ENCODE measurements at places on chromosomes 13 and 19.
A peak's percentile ranks its signal among the peaks of the same experiment; 100 is the strongest.

DNA sequence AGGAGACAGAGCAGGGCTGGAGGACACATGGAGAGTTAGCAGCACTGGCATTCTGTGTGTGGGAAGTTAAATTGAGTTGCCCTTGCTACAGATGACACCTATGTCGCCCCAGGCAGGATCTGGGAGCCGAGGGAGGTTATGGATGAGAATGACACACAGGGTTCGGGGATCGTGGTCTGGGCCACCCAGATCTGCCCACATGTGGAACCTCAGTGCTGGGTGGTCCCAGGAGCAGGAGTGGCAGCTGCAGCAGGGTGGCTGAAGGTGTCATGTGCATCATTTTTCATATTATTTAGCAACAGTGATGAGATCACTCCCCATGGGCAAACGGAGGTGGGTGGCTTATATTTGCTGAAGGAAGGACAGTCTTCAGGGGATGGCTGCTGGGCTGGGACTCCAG is 3.2 kb downstream of the IL17D start:
- DNase-seq, result no peak

- peak; percentile 87 for DNase-seq
Observed at GRCh38 chr19:45103508-45104319, 10.7 kb downstream of the PPP1R37 start.

GRCh38 chr19:38019396-38019724 is 112.4 kb downstream of the SIPA1L3 start:
- DNase-seq, result no peak

GRCh38 chr19:40232479-40232878 is 6.0 kb upstream of the CCNP start:
- no peak for DNase-seq

DNA sequence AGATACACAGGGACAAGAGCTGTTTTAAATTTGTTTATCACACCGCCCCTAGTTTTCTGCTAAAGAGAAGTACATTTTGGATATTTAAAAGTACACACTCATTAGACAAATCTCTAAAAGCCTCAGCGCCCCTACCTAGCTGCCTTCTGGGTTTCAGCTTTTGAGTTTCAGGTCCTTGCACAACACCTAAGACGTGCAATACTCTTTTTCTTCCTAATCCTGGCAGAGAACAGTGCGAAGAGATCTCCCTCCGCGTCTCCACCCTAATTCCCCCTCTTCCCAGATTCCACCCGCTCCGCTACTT is 421 bp upstream of the KLF5 start:
- DNase-seq, result no peak

GRCh38 chr13:22839603-22840530 is 340.9 kb upstream of the SGCG start:
- no peak for DNase-seq

DNA sequence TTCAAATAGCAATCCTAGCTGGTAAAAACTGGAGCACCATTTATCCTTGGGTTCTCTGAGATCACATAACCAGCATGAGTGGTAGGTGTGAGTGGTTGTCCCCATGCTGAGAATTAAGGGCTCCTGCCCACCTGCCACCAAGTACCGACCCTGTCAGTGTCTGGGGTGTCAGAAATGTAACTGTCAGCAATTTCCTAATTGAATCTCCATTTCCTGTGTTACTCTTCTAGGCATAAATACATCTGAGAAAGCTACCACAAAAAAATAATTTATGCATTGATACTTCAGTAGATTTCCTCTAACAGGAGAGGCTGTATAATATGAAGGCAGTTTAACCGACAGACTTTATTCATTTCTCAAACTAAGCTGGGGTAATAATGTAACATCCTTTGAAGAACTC is 25.1 kb downstream of the CPB2 start:
- DNase-seq, result no peak

DNA sequence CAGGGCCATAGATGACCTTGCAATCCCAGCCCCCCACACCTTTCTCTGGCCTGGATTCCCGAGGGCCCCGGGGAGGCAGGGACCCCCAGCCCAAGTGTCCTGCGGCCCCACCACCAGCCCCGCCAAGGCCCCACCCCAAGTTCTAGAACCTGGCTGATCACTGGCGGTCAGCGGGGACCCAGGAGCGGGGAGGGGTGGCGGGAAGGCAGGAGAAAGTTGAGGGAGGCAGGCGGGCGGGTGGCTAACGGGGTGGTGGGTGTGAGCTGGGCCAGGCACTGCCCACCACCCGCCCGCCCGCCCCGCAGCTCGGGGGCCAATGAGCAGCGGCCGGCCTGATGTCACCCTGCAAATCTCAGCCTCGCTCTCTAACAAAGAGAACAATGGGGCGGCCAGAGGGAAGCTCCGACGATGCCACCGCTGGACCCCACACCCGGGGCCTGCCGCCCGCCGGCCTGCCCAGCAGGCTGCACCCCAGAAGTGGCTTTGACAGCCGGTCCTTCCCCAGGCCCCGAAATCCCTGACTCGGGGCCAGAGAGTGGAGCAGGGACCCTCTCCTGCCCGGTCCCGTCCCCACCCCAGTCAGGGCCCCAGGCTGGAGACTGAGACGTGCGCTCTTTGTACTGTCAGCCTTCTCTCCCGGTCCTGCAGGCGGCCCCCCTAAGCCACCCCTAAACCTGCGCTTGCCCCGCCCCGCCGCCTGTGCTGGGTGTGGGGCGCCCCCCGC is 1.6 kb downstream of the MEX3D start:
- DNase-seq, result peak; percentile 48

- no peak for DNase-seq
Observed at GRCh38 chr19:52007451-52007805, 583 bp downstream of the ZNF615 start.

DNA sequence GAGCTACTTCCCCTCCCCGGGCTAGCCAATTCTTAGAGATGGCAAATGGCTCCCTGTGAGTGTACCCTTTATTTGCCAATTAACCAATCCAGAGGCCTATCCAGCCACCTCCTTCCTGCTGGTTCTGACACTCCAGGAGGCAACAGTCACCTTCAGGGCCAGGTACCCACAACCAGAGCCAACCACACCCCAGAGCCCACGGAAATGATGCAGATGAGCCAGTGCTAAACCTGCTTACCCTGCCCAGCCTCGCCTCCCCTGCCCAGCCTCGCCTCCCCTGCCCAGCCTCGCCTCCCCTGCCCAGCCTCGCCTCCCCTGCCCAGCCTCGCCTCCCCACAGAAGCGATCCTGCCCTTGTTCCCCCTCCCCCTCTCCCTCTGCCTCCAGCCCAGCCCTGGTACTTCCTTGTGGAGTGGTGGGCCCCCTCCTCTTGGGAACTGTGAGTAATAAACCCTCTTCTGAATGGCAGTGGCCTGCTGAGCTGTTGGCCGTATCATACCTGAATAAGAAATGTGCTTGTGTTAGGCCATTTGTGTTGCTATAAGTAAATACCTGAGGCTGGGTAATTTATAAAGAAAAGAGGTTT is 173.8 kb upstream of the RNF113B start:
- no peak for DNase-seq

GRCh38 chr19:37467608-37468090 is 405 bp upstream of the ZNF569 start:
- no peak for DNase-seq

DNA sequence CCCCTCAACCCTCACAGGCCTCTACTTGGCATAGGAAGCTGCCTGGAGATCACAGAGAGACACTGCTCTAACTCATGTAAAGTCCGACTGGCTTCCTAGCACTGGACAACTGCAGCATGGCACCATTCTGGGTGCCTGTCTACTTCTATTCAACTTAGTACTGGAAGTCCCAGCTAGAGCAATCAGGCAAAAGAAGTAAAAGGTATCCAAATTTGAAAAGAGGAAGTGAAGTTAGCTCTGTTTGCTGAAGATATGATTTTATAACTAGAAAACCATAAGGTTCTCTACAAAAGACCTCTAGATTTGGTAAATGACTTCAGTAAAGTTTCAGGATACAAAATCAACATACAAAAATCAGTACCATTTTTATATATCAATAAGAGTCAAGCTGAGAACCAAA is 1017.6 kb downstream of the PCDH9 start:
- no peak for DNase-seq

- DNase-seq, result no peak
Observed at GRCh38 chr19:14019100-14019499, 8.8 kb upstream of the RLN3 start.

- no peak for DNase-seq
Observed at GRCh38 chr13:49304356-49304755, 56.6 kb downstream of the CDADC1 start.

DNA sequence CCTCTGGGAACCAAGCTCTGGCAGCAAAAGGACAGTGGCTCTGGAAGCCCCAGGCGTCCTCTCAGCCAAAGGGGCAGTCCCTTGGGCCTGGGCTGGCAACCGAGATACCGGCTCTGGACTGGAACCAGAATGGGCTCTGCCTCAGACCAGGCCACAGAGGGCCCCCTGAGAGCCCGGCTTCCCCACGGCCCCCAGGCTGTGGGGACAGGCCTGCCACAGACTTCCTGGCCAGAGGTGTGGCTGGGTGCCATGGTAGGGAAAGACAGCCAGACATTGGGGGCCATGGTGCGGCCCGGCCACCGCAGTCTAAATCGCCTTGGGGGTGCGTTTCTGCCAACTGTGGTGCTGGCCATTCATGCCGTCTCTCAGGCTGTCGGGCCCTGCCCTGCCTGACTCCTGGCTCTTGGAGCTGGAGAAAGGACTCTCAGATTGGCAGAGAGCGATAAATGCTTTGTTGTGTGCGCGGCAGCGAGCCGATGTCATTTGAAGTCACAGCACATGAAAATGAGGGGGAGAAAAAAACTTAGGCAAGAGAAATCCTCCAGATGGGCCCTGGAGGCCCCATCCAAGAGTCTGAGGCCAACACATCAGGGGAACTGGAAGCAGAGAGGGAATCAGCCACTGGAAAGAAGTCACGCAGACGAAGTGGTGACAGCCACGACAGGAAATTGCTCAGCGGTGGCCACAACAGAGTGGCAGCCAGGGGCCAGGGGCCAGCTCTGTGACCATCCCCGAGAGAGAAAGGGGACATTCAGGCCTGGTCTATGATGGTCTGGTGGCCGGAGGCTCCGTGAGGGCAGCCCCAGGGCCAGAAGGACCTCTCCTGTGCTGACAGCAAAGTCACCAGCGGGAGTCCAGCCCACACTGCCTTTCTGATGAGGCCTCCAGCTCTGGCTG is 26.5 kb downstream of the SH3GL1 start:
- no peak for DNase-seq

DNA sequence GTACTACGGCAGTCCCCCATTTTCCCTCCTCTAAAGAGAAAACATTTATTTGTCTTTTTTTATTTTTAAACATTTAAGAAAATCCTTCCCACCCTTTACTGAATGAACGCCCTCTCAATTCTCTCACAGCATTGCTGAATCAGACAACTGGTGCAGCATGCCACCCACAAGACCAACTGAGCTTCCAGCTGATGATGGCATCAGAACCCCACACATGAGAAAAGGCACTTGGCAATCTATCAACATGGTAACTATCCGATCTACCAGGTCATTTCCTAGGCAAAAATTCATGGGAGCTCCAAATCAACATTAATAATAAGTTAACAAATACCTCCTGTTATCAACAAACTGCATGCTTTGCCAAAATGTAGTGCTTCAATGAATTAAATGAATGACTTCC is 43.1 kb downstream of the LHFPL6 start:
- no peak for DNase-seq

DNA sequence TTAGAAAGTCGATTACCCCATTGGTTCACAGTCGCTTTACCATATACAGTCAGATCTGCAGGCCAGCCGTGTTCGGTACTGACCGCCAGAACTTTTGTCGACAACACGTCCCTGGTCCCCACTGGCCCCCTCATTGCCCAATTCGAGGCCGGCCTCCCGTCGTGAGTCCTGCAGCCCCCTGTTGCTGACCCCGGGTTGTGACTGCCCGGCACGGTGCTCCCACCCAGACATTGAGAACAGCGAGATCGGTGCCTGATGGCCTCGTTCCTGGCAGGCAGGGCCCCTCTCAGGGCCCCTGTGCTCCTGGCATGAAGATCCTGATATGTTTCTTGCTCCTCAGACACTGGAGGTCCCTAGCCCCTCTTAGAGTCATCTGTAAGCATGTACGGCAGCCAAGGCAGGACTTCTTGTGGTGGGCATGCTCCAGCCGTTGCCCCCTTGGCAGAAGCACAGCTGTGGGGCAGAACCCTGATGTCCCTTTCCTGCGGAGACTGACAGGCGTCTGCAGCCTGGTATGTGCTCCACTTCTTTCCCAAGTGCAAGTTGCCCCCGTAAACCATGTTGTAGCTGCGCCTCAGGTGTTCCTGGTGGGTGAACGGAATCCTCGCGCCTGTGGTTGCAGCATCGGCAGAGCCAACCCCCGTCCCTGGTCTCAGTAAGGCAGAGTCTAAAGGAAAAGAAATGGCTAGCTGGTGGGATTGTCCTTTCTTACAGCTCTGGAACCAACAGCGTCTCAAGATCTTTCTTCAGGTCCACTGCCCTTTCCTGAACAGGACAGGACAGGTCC is 123.2 kb upstream of the SPACA7 start:
- no peak for DNase-seq

DNA sequence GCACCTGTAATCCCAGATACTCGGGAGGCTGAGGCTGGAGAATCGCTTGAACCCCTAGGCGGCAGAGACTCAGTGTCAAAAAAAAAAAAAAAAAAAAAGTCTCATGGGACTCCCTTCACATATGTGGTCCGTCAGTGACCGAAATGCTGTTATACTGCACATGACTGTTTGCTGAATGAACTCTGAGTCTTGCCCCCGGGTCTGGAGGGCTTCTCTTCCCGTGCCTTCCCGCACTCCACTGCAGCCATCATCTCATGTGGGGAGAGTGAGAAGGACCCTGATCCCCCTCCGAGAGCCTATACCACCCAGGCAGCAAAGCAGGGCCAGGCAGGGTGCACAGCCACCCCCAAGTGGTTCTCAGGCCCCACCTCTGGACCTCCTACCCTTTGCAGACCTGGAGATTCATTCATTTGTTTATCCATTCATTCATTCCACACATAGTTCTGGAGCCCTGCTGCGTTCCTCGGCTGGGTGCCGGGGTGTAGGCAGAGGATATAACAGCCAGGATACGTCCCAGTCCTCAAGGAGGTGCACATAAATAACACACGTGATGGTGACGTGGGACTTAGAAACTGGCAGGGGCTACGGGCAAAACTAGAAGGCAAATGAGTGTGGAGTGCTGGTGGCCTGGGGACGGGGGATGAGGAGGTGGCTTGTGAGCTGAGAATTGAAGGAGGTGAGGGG is 14.2 kb downstream of the NDUFA11 start:
- no peak for DNase-seq

GRCh38 chr13:112903071-112903577 is 65.9 kb upstream of the MCF2L start:
- no peak for DNase-seq

DNA sequence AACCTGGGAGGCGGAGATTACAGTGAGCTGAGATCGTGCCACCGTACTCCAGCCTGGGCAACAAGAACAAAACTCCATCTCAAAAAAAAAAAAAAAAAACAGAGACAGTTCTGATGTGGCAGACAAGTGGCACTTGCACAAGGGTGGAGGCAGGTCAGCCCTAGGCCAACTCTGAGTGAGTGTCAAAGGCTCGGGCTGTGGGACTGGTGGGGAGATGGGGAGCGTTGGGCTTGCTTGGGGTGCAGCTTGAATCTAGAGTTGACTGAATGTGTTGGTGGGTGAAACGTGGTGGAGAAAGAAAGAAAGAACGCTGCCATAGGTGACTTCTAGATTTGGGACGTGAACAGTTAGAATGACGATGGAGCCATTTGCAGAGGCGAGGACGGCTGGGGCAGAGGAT is 121.3 kb upstream of the SPACA7 start:
- DNase-seq, result no peak
